Left lobe of liver (tissue), 2 donors: ENCODE measurements at places on chromosomes 7 and 10. TPM values are rescaled to one million over a fixed set of nuclear protein-coding genes. Genes with fewer than 3 reads are reported as not detected.

GRCh38 chr10:22630234-22631174 is 83.9 kb downstream of the PIP4K2A start:
- no peak for DNase-seq

GRCh38 chr7:23965296-23965695 is 255.3 kb downstream of the STK31 start:
- DNase-seq, result no peak

ZNF33B gene
- 17.3 TPM for total RNA-seq

UPK3B gene
- total RNA-seq, result 1.2 TPM

MYH16 gene
- total RNA-seq, result not detected

CLRN3 gene
- total RNA-seq, result 25.1 TPM
